BE2C (cell line): ENCODE measurements at places on chromosomes 1 and 21.

GRCh38 chr21:34271189-34271851 lies 92.5 kb upstream of the KCNE2 start:
- DNase-seq: no peak

- DNase-seq: peak; percentile 46
These were observed 1.0 kb downstream of the ROR1 start for GRCh38 chr1:63774617-63775417.

- no peak for DNase-seq
These were observed 11.0 kb upstream of the LHX4 start for GRCh38 chr1:180218806-180219765.

GRCh38 chr1:85975912-85976371 lies 180.6 kb downstream of the COL24A1 start:
- DNase-seq: no peak

DNA sequence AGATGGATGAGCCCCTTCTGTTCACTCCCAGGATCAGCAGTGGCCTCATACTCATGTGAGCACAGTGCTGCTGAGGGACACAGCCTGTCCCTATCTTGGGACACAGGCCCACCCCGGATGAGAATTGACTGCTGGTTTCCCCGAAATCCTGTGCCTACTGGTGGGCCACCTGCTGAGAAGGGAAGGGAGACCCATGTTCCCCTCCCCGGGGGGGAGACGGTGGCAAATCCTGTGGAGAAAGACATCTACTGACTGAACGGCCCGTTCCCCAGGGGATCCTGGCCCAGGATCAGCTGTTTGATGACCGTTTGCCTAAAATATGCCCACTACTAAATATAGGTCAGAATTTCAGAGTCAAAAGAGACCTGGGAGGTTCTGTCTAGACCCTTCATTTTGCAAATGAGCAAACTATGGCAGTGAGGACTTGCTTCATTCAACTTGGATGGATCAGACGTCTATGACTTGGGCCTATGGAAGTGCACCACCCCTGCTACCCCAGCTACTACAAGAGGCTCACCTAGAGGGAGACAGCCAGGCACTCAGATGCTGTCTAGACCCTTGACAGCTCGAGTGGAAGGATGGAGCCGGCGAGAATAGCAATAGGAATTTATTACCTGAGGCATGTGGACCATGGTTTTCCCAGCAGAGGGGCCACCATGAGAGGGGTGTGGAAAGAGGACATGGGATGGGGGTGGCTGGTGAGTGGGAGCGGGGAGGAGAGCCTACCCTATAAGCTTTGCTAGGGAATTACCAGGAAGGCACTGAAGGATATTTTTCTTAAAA lies 15.6 kb upstream of the THEMIS2 start:
- no peak for DNase-seq

GRCh38 chr1:29785137-29785527 lies 548.8 kb downstream of the PTPRU start:
- DNase-seq: no peak

DNA sequence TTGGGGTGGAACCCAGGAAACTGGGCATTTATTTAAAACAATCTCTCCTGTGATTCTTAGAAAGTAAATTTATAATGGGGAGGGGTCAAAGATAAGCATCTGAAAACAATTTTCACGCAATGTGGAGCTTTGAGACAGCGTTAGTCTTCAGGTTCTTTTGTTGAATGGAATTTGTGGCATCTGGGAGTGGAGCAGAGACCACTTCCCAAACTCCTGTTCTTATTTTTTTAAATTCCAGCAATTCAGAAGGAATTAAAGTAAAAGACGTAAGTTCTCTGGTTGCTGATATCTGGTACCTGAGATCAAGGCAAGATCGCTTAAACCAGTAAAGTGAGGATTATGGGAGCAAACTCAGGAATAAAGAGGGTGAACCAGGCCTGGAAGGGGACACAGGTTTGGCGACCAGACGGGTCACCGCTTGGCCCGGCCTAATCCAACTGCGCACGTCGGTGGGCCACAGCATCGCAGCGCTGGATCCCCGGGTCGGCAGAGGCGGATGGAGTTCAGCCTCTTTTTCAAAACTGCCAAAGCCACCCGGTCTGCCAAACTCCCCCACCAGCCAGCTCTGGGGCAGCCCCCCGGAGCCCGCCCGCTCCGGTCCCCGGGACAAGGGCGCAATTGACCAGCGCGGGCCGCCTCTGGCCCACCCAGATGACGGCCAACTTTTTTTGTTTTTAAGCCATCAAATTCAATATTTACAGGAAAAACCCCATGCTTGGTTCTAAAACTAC lies 754 bp upstream of the PDPN start:
- DNase-seq: no peak

GRCh38 chr21:29499734-29500343 lies 201.1 kb downstream of the BACH1 start:
- peak; percentile 60 for DNase-seq
